Kidney tubule cell (primary cell): ENCODE measurements at places on chromosomes 5 and 9.

DNA sequence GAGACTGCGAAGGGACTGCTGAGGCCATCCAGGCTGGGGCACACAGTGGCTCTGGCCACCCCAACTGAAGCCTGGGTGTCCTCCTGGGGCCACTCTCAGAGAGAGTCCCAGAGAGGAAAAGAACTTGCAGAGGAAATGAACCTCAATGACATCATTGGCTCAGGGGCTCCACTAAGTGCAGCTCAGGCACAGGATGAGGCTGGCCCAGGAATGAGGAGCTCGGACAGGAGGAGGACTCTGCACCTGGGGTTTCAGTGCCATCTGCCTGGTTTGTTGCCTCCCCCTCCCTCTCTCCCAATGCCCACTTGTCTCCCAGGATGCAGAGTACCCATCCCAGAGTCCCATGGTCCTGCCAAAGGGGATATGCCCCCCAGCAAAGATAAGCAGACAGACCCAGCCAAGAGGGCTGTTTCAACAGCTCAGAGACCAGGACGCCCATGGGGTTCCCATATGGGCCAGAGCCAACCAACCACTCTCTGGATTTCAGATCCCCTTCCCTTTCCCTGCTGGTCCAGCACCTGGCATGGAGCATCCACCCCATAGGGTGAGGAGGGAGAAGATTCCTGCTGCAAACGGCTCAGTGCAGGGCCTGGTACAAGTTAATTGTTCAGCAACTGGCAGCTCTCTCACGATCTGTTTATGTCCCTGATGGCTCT, 26.9 kb upstream of the OLFM1 start:
- DNase-seq, result no peak

DNA sequence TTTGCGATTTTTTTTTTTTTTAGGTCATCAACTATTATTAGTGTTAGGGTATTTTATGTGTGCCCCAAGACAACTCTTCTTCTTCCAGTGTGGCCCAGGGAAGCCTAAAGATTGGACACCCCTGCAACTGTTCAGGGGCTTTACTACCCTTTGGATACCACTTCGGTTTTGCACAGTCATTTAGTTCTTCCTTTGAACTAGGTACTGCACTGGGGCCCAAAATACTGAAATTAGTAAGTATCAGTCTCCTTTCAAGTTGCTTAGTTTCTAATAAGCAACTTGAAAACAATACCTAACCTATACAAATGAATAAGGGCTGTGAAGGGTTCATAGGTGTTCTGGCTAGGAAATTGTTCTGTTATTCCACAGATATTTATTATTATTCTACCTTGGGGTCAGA, 45.3 kb downstream of the CWC27 start:
- no peak for DNase-seq

DNA sequence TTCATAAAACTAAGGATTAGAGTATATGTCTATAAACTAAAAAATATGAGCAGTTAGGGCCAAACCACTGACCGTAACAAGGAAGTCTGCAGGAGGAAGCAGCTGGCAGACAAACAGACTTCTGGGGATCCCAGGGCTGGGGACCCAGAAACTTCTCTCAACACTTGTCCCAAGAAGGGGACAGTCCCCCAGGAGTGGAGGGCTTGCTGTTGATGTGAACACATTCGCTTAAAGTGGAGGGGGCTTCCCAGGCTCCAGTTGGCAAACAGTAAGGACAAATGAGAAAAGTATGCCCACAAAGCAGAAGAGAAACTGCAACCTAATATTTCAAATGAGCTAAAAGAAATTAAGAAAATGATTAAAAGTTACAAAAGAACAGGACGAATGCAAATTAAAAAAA, 83.7 kb downstream of the PDE8B start:
- DNase-seq, result no peak

- DNase-seq, result peak; percentile 73
Measured at GRCh38 chr5:69007726-69008368, 86.0 kb upstream of the SLC30A5 start.

GRCh38 chr9:34610434-34611206, 1.3 kb downstream of the RPP25L start:
- DNase-seq, result no peak

DNA sequence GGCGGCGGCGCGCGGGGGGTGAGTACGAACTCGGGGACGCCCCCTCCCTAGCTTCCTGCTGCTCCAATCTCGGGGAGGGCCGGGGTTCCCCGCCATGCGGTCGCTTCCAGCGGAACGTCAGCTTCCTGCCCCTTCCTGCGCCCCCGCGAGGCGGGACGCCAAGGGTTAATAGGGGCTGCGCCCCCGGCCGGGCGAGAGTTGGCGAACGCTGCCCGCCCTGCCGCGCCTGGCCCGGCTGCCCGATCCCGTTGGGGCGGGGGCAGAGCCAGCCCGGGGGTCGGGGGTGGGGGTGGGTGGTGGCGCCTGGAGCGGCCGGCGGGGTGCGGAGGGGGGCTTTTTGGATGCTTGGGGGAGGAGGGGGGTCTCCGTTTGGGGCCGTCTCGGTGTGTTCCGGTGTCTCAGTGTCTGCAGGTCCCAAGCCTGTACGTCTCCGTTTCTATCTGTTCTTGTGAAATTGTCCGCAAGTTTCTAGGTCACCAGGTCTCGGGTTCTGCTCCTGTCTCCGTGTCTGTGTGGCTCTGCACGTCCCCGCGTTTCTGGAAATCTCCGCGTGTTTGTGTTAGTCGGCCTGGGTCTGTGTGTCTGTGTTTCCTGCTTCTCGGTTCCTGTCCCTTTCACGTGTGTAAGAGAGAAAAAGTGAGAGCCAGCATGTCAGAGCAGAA, 789 bp downstream of the COL27A1 start:
- DNase-seq, result no peak

- no peak for DNase-seq
Measured at GRCh38 chr9:120720404-120720803, 6.1 kb upstream of the MEGF9 start.

DNA sequence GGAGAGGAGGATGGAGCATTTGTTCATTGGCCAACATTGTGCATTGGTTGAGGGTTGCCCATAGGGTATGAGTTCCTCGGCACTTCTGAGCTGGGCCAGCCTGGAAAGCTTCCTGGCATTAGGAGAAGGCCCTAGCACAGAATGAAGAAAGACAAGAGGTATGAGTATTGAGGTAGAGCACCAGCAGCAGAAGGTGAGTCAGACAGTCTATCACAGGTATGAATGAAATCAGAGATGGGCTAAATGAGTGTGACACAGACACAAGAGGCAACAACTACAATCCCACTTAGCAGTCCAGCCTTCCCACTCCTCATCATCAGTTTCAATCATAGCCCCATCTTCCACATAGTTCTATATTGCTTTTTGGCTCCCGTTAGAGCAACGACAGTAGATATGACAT, 25.4 kb upstream of the TGFBR1 start:
- peak; percentile 4 for DNase-seq

- no peak for DNase-seq
Measured at GRCh38 chr5:125154301-125155110, 408.1 kb upstream of the ZNF608 start.
